ENCODE measurements at places on chromosomes 12 and 14. TPM values are rescaled to one million over a fixed set of nuclear protein-coding genes. Genes with fewer than 3 reads are reported as not detected.
A peak's percentile ranks its signal among the peaks of the same experiment; 100 is the strongest.

DNA sequence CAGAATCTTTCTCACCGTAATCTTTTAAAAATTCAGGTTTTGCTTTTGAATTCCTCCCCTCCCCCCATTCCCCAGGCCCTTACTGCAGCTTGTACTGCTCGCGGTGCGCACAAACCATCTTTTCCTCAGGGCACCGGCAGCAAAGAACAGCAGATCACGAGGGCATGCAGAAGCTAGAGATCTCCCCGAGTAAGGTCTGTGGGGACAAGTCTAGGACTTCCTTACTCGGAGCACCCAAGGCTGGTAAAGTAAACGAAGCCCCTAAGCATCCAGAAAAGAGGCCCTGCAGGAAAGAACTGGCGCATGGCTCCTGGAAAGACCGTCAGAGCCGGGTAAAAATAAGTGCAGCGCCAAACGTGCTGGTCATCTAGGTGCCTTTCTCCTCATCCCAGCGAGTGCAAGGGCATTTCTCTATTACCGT, 727 bp downstream of the LDHB start:
- peak; percentile 31 for DNase-seq

DNA sequence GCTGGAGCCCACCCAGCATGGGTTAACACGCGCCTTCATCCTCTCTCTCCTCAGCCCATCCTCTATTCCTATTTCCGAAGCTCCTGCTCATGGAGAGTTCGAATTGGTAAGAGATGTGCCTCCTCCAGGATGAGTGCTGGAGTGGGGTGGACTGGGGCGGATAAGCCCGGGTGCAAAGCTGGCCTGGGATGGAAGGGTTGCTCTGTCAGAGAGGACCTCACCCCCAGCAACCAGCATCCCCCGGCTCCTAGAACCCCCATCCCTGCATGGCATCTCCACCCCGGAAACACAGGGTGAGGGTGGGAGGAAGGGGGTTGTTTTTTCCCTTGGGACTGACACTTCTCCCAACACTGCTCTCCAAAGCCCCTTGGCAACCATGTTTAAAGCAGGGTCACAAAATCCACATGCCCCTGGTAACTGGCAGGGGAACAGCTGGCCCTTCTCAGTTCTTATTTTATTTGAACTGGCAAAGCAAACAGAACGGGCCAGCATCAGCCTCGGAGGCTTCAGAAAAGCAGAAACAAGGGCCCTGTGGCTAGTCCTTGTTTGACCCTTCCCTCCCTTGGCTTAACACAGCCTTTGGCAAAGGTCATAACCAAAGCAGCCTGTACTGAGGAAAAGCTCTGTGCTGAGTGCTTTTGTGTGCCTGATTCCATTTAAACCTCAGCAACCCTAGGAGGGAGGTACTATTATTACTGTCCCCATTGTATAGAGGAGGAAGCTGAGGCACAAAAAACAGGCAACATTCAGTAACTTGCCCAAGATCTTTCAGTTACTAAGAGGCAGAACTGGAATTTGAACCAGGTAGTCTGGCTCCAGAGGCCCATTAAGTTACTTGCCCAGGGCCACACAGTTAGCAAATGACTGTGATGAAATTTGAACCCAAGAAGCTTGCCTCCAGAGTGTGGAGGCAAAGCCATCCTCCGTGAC, 4.2 kb downstream of the GSTZ1 start:
- DNase-seq = no peak

DNA sequence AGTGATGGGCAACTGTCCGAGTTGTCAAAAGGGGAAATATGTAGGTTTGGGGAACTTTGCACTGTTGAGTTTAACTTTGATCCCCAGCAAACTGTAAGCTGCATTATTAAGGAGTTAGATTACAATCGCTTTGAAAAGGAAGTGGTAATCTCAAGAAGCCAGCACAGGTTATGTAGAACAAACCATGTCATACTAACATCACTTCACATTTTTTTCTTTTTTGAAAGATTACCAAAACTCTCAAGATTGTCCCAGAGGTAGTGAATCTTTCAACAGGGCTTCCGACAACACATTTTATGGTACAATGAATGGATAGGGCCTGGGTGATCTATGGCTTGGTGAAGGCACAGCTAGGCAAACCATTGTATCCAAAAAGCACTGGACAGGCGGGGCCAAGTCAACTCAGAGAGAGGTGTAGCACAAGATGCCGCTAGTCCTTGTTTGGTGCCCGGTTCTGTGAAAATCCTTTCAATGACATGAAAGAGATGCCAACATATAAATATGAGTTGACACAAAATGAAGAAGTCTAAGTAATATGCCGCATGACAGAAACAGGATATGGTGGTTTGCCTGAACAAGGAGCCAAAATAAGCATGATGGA, 24.3 kb upstream of the PARP11 start:
- no peak for DNase-seq

DNA sequence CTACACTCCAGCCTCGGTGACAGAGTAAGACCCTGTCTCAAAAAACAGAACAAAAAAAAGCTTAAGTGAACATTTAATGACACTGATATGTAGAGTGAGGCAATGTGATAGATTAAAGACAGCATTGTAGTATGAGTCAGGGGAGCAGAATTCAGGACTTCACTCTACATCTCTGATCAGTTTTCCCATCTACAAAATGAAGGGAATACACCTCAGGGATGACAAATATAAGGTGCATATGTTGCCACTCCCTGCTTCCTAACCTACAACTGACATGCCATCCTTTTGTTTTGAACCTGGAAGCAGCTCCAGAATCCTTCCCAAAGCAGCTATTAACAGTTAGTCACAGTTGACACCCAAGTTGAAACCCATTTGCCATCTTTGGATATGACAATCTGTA, 30.9 kb upstream of the STRN3 start:
- no peak for DNase-seq

DNA sequence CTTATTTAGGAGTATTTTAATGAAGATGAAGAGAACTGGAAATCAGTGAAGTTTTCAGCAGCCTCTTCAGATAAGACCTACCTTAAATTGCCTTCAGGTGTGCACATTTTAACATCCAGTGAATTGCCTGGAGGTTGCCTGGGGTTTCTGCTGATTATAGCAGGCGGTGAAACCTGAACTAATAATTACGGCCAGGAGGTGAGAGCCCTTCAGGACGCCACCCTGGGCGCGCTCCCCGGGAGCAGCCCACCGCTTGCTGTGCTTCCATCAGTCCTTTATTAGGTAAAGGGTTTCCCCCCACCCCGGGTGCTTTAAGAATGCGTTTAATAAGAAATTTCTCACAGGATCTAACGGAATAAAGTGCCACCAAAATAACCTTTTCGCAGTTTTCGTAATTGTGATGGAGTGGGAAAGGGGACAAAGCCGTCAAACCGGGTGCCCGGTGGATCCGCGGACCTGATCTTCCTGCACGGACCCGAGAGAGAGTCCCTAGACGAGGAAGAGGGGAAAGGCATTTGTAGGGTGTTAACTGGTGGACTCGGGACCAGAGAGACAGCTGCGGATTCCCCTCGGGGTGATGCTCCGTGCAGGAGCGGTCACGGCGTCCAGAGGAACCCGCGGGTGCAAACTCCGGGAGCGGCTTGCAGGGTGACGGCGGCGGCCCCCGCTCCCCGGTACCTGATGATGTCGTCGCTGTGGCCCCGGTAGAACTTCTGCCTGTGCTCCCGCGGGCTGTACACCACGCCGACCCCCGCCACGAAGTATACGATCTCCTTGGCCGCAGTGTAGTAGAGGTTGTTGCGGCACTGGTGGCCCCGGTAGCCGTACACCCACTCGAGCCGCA, 902 bp downstream of the EML5 start:
- peak; percentile 24 for DNase-seq

GRCh38 chr12:26428420-26428819, 233.0 kb downstream of the SSPN start:
- DNase-seq = no peak

DNA sequence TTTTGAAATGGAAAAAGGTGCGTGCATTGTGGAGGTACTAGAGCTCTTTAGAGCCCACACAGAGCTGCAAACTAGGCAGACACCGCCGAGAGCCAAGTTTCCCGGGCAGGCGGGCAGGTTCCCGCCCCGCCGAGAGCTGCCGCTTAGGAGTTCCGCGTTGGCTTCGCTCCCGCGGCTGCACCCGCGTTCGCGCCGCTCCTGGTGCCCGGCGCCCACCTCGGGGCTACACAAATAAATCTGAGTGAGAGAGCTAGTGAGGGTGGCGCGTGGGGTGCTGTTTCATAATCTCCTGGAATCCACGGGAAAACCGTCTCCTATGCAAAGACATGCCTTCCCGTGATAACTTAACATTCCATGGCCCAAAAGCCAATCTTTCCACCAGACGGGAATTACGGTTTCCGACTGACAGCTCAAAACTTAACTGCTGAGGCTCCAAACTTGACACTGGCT, 645 bp downstream of the KITLG start:
- peak; percentile 58 for DNase-seq

GRCh38 chr12:12403264-12404248, 46.7 kb downstream of the BORCS5 start:
- no peak for DNase-seq

- peak; percentile 65 for DNase-seq
These were observed 160.1 kb downstream of the EPS8 start for GRCh38 chr12:15629108-15629507.

DNA sequence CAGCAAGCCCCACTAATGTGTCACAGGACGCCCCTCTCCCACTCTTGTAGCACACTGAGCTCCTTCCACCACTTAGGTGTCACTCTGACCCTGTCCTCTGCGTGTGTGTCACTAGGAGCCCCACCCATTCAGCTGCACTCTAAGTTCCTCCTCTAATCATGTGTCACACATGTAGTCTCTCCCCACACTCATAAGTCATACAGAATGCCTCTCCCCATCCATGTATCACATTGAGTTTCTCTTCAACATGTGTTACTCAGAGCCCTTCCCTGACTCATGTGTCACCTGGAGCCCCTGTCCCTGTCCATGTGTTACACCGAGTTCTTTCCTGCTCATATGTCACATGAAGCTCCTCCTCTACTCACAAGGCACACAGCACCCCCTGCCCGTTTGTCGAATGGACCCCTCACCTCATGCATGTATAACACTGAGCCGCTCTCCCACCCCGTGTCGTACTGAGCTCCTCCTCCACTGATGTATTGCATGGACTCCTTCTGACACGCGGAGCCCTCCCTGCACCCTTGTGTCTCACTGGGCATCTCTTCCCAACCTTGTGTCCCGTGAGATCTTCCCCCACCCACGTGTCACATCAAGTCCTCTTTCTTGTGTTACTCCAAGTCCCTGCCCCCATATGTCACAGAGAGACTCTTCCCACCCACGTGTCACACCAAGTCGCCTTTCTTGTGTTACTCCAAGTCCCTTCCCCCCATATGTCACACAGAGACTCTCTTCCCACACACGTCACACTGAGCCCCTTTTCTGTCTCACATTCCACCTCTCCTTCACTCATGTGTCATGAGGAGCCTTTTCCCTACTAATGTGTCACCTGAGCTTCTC, 31.0 kb downstream of the RTL1 start:
- DNase-seq = peak; percentile 9

- no peak for DNase-seq
These were observed 28.5 kb downstream of the TUBA1A start for GRCh38 chr12:49160399-49160798.

DNA sequence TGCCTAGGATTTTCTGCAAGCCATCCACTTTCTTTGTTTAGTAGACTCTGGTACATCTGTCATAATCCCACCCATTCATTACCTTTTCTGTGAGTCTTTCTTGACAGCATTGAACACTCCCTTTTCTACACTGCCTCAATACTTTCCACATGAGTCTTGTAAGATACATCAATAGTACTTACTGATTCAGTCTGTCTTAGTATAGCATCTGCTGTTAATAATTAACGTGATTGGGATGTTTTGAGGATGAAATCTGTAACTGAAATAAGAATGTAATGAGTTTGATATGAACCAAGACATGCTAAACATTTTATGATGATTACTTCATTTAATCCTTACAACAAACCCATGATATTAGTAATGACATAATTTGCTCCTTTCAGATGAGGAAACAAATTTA, 196.2 kb upstream of the FOXG1 start:
- DNase-seq = no peak

GRCh38 chr14:105169776-105170655, 1.4 kb upstream of the JAG2 start:
- DNase-seq = no peak

DNA sequence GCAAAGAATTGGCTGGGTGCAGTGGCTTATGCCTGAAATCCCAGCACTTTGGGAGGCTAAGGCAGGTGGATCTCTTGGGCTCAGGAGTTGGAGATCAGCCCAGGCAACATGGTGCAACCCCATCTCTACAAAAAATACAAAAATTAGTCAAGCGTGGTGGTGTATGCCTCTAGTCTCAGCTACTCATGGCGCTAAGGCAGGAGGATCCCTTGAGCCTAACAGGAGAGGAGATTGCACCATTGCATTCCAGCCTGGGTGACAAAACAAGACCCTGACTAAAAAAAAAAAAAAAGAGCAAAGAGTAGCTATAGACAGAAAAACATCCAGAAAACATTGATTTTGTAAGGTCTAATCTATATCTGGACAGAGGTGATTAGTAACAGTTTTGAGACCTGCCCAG, 25.0 kb downstream of the KIF21A start:
- DNase-seq = no peak

- no peak for DNase-seq
These were observed 66.7 kb downstream of the SMOC1 start for GRCh38 chr14:69945912-69946311.

DNA sequence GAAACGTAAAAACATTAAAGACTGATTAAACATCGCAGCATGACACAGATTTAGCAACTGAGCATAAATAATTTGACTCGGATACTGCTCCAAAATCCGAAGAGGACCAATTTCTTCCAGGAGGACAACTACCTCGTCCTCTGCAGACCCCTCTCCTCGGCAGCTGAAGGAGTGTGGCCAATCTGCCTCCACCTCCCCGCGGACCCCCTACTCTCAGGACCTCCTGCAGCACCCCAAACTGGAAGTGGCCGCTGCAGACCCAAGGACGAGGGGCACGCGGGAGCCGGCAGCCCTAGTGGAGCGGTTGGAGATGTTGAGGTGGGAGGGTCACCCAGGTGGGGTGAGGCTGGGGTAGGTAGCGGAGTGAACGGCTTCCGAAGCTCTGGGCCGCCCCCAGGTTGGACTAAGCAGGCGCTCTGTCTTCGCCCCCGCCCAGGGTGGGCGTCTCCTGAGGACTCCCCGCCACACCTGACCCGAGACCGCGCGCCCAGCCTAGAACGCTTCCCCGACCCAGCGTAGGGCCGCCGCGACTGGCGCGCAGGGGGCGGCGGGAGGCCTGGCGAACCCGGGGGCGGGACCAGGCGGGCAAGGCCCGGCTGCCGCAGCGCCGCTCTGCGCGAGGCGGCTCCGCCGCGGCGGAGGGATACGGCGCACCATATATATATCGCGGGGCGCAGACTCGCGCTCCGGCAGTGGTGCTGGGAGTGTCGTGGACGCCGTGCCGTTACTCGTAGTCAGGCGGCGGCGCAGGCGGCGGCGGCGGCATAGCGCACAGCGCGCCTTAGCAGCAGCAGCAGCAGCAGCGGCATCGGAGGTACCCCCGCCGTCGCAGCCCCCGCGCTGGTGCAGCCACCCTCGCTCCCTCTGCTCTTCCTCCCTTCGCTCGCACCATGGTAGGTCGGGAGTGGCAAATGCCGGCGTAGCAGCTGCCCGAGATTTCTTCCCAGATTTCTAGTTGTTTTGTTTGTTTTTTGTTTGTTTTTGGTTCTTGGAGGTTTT, at the start of gene CALM1:
CALM1 (plus strand) TSS at position 689 of the 999 bp plus-strand sequence; CDS start at position 891, 202 bp downstream.
- DNase-seq = peak; percentile 93

Gene GARIN6
- not detected for total RNA-seq

Gene MSI1
- 7.8 TPM for total RNA-seq

Gene TCP11L2
- 52.5 TPM for total RNA-seq

Gene KCNJ8
- total RNA-seq = 31.2 TPM

Gene WSCD2
- total RNA-seq = 0.44 TPM

Data from left cardiac atrium (tissue), 4 donors.